ENCODE measurements at places on chromosomes 1 and 21.
A peak's percentile ranks its signal among the peaks of the same experiment; 100 is the strongest.

GRCh38 chr1:155455588-155456195 is 106.9 kb downstream of the ASH1L start:
- DNase-seq = no peak

DNA sequence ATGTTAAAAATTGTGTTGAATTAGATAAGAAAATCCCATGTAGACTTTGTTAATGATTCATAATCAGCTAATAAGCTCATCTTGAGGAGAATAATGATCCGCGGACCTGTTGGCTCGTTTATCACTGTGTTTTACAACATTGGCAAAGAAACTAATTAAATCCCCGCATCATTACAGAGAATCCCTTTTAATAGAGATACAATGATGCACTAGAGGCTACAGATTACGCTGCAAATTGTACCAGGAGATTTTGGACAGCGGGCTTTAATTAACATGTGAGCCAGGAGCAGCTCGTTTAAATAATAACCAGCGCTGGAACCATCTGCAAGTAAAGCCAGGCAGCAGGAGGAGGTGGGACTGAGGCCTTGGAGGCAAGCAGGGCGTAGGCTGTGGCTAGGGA is 280.3 kb upstream of the POU3F1 start:
- no peak for DNase-seq

GRCh38 chr1:227948493-227949260 is 945 bp upstream of the WNT9A start:
- DNase-seq = no peak

GRCh38 chr1:231108516-231109302 is 53.1 kb upstream of the TRIM67 start:
- no peak for DNase-seq

DNA sequence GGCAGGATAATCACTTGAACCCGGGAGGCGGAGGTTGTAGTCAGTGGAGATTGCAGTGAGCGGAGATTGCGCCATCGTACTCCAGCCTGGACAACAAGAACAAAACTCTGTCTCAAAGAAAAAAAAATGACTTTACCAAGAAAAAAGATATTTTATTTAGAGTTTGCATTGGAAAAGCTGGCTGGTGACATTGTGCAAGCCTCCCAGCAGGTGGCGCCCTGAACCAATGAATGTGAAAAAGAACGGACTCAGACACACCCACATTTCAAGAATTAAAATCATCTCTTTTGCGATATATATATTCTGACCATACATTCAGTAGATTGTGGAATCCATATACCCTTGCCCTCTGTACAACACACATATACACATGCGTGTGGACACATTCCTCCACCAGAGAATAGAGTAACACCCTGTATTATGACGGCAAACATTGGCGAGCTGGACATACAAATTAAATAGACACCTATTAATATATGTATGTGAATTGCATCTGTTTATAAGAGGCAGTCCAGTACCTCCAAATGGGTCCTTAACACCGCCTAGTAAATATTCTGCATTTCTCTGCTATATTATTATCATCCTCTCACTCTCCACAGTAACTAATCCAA is 39.0 kb upstream of the CADM3 start:
- peak; percentile 30 for DNase-seq

GRCh38 chr1:156515956-156516355 is 15.4 kb upstream of the MEF2D start:
- DNase-seq = no peak
